ENCODE measurements at places on chromosomes 4 and X.
A peak's percentile ranks its signal among the peaks of the same experiment; 100 is the strongest.

DNA sequence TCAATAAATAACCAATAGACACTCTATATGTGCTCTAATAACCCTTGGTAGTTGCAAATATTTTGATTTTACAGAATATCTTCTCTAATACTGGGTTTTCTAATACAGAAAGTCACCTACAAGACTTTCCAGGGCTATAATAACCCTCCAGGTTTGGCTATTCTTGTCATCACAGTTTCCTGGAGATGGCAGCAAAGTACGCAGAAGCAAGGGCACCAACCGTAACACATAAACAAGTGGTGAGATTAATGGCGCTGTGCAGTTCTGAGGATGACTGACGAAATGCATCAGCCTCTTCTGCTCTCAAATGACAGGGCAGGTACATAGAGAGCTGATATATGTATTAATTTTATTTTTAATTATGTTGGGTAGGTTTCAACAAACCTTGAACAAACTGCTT lies 122.4 kb downstream of the C4orf33 start:
- DNase-seq = peak; percentile 21

DNA sequence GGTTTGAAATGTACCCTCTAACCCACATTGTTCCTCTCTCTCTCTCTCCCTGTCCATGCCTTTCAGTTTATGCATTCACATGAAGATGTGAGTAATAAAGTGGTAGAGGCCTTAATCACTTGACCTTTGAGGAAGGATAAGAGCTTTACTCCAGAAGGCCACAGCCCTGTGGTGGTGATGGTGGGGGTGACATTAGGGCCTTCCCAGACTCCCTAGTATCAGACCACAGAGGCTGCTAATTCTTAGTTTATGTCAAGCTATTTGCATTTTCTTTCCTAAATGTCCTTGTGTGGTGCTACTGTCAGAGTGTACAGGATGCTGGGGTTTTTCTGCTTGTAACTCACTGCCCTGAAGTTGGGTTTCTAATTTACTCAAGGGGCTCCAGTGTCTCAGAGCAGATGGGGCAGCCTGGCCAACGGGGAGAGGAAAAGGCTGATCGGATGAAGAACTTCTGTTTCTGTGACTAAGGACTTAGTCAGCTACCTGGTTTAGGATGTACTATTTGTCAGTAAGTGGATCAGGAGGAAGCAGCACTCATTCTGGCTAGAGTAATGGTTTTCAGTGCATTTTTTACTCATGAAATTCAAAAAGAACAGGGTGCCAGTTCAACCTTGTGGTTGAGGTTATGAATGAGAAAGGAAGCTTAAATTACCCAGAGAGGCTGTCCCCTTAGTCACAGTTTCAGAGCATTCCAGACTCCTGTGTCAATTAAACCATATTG lies 509.6 kb upstream of the DIPK2B start:
- DNase-seq = no peak

- DNase-seq = no peak
Measured at GRCh38 chr4:155010376-155010775, 198.1 kb upstream of the NPY2R start.

DNA sequence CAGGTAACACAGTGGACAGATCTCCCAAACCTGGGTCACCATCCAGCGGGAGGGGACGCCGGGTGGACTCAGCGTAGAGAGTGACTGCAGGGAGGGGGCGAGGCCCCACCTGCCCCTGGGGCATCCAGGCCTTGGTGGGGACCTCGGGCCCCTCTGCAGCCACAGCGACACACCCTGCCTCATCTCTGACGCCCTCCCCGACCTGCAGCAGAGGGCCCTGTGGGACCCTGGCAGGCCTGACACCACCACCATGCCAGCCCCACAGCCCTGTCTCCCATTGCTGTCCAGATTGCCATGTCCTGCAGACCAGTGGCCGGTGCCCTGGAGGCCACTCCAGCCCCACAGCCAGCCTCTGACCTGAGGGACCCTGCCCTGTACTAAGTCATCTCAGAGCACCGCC lies 45.2 kb downstream of the FAM53A start:
- DNase-seq = no peak

DNA sequence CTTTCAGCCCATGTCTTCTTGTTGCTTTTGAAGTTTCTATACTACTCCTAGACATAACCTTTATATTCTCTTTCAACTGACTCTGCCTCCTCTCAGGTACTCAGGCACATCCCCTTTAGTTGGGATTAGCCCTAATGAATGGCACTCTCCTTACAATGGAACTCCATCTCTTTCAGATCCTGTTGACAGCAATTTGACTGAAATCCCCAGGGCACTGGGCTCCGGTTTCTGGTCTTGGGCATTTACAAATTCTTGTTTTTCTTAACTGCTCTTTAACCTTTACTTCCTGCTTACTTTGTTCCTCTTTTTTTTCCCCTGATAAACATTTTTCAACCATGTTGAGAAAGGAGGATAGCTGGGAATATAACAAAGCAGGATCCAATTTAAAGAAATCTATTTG lies 68.9 kb downstream of the ENOX2 start:
- no peak for DNase-seq

DNA sequence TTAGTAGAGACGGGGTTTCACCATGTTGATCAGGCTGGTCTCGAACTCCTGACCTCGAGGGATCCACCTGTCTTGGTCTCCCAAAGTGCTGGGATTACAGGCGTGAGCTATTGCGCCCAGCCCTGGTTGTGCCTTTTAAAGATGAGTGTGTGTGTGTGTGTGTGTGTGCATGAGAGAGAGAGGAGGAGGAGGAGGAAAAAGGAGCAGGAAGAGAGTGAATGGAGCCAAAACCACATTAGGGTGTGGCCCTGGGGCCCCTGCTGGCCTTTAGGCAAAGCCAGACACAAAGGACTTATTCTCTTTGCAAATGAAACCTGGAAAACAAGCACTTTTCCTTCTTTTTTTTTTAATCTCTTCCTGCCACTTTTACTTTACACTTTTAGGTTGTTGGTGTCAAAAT lies 48.2 kb upstream of the KLF3 start:
- no peak for DNase-seq

DNA sequence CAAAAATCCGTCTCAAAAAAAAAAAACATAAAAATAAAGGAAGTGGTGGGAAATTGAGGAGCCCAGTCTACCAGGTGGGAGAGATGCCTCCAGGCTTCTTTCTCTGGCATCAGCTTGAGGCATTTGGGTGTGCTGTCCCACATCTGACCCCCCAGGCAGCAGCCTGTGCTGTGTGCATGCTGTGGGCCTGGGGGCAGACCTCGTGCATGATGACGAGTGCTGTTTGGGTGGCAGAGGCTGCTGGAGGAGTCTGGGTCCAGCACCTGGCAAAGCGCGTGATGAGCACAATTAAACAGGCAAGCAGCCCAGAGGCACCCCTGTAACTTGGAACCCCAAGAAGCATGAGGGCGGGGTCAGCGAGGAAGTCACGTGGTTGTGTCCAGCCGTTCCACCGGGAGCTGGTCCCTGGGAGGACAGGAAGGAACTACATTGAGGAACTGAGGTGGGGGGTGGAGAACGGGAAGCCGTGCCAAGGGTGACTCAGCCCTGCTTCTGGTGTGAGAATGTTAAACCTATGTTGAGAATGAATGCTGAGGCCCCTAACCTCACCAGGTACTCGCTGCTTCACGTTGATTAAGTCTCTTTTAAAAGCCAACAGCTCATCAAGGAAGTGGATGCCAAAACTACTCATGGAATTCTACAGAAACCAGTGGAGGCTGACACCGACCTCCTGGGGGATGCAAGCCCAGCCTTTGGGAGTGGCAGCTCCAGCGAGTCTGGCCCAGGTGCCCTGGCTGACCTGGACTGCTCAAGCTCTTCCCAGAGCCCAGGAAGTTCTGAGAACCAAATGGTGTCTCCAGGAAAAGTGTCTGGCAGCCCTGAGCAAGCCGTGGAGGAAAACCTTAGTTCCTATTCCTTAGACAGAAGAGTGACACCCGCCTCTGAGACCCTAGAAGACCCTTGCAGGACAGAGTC lies 6.1 kb downstream of the TACC3 start:
- peak; percentile 56 for DNase-seq

- DNase-seq = no peak
Measured at GRCh38 chr4:89558147-89558546, 250.5 kb upstream of the GPRIN3 start.

DNA sequence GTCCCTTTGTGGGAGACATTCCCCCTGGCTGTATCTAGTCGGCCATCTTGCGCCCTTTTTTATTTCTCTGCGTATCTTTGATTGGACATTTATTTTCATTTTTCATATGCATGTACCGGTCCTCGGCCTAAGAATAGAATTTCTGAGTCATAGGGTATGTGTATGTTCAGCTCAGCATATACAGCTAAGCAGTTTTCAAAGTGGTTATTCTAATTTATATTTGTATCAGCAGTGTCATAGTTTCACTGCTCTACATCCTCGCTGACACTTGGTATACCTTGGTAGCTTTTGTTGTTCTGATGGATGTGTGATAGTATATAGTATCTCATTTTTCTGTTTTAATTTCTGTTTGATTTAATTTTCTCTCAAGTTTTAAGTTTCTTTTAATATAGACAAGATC lies 38.7 kb downstream of the BEX3 start:
- no peak for DNase-seq

- no peak for DNase-seq
Measured at GRCh38 chr4:125049711-125050110, 265.0 kb upstream of the FAT4 start.

DNA sequence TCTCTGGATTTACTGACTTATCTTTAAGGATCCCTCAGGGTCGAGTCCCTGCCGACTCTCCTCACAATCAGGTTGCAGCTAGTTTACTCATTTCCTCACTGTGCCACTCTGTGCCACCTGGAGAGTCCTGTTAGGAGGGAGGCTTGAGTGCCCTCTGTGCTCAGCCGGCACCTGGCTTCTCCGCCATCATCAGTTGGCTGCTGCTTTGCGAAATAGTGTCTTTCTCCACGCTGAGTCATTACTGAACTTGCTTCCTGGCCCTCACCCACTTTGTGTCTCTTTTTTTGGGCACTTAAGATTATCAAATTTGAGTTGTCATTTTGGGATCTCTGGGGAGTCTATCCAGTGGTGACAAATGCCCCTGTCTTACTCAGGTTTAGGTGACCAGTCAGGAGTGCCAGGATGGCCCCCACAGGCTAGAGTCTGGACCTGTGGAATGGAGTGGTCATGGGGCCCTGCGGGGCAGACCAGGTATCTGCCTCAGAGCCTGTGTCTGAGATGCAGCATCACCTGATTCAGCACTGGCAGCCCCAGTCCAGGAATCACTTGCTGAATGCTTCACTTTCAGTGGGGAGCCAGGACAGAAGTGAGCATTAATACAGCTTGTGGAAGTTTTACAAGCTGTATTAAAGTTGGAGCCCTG lies 37.7 kb downstream of the JADE1 start:
- no peak for DNase-seq

- DNase-seq = no peak
Measured at GRCh38 chr4:114257501-114257900, 278.1 kb upstream of the ARSJ start.

DNA sequence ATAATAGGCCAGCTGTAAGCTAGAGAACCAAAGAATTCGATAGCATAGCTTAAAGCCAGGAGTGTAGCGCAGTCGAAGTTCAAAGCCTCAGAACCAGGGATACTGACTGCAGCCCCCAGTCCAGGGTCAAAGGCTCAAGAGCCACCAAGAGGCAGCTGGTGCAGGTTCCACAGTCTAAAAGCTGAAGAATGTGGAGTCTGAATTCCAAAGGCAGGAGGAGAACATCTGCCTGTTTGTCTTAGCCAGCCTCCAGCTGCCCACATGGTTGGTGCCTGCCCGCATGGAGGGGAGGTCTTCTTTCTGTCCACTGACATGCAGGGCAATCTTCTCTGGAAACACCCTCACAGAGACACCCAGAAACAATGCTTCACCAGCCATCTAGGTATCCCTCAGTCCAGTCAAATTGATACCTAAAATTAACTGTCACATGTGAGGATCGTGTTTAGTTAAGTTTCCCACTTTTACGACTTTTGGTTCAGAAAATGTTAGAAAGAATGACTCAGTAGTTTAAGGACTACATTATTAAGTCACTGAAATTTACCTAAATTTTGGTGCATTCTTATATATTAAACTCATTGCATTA lies 52.8 kb upstream of the RHOH start:
- no peak for DNase-seq

GRCh38 chrX:70592091-70592490 lies 147.5 kb downstream of the DLG3 start:
- DNase-seq = no peak

- no peak for DNase-seq
Measured at GRCh38 chr4:31069151-31069550, 349.0 kb downstream of the PCDH7 start.

GRCh38 chr4:4794421-4794820 lies 65.0 kb upstream of the MSX1 start:
- DNase-seq = no peak

DNA sequence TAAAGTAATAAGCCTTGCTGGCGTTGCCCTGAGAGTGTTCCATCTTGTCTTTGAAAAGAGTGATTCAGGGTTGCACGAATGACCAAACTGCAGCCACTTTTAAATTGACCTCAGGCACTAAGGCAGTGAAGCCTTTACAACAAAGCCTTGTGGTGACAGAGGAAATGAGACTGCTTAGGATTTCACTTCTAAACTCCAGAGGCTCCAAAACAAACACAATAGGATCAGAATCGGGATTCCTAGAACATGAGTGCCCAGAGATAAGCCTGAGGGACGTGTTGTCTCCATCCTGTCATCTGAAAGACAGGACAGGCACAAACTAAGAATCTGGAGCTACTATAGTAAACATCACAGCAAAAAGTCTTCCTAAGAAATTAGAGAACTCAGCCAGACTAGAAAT lies 405.2 kb downstream of the PPARGC1A start:
- no peak for DNase-seq

DNA sequence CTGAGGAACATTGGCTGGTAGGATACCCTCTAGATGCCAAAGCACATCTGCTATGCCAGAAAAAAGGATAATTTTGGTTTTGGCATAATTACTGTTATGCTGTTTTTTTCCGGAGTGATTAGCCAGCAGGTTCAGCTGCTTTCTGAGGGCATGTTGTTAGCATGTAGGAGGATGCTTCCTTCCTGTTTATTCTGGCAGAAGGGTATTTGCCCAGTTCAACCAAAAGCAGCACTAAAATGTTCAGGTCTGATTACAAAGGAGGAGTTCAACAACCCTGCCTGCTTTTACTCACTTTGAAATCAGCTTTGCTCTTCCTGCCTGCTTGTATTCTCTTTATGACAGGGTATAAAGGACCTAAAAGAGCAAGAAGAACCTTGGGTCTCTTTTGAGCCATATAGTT lies 21.9 kb downstream of the ERCC6L start:
- DNase-seq = no peak

Data from femur (tissue), 1 donor.